ENCODE measurements at places on chromosomes 16 and 17.

- no peak for DNase-seq
Observed at GRCh38 chr17:81931189-81931556, 3.6 kb upstream of the MAFG start.

- DNase-seq, result no peak
Observed at GRCh38 chr17:40025991-40026815, 11.0 kb downstream of the CSF3 start.

GRCh38 chr16:56649820-56650219, 1.9 kb upstream of the MT1B start:
- DNase-seq, result no peak

GRCh38 chr17:67679721-67680120, 38.0 kb upstream of the NOL11 start:
- DNase-seq, result no peak

DNA sequence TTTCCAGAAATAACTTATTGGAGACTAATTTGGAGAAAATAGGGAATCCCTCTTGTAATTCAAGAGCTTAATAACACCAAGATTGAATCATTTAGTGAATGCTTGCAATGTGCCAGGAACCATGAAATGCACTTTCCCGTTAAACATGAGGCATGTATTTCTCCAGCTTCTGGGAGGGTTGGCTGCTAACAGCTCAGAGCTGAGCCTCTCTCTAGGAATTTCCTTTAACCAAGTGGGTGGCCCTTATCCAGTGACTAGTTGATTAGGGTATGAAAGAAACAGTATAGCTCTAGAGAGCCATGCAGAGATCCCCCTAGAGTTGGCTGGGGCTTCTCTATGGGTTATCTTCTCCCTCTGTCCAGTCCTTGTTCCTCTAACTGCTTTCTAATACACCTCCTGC, 356.4 kb upstream of the GOT2 start:
- DNase-seq, result no peak

GRCh38 chr16:31117384-31118222, at the start of gene KAT8:
Gene KAT8 (plus strand): TSS chr16:31117664. CDS start chr16:31117682, 18 bp downstream.
- DNase-seq, result no peak

DNA sequence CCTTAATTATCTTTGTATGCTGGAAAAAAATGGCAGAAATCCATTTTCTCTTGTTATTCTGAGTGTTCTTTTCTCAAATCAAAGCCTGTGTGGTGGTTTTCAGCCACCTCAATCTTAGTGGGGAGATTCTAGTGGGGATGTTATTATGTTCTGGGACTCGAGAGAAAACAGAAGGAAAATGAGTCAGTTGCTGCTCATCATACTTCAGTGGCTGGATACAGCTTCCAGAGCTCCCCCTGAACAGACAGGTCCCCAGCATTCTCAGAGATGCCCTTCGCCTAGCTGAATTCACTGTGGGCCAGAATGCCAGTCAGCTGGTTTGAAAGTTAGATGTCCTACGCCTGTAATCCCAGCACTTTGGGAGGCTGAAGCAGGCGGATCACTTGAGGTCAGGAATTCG, 8.5 kb downstream of the ST6GALNAC1 start:
- no peak for DNase-seq

- no peak for DNase-seq
Observed at GRCh38 chr17:55705847-55706246, 16.8 kb downstream of the TMEM100 start.

- no peak for DNase-seq
Observed at GRCh38 chr16:56591377-56592060, 2.2 kb downstream of the MT3 start.

DNA sequence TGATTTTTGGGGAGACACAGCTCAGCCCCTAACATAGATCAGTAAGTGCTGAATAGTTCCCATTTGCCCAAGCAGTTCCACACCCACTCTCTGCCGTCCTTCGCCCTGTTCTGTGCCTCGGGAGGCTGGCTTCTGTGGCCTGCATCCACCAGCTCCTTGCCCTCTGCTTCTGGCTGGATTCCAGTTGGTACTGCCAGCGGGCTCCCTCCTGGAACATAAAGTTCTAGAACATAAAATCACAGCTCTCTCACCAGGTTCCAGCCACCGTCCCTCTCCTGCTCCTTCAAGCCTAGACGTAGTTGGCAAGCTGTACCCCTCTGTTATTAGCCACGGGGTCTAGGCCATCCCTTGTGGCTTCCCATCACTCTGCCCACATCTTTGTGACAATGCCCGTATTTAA, 3.9 kb upstream of the MRPS23 start:
- no peak for DNase-seq

GRCh38 chr16:47711809-47712208, 250.7 kb downstream of the PHKB start:
- no peak for DNase-seq

- DNase-seq, result no peak
Observed at GRCh38 chr17:29707212-29707571, 84.5 kb upstream of the CORO6 start.

DNA sequence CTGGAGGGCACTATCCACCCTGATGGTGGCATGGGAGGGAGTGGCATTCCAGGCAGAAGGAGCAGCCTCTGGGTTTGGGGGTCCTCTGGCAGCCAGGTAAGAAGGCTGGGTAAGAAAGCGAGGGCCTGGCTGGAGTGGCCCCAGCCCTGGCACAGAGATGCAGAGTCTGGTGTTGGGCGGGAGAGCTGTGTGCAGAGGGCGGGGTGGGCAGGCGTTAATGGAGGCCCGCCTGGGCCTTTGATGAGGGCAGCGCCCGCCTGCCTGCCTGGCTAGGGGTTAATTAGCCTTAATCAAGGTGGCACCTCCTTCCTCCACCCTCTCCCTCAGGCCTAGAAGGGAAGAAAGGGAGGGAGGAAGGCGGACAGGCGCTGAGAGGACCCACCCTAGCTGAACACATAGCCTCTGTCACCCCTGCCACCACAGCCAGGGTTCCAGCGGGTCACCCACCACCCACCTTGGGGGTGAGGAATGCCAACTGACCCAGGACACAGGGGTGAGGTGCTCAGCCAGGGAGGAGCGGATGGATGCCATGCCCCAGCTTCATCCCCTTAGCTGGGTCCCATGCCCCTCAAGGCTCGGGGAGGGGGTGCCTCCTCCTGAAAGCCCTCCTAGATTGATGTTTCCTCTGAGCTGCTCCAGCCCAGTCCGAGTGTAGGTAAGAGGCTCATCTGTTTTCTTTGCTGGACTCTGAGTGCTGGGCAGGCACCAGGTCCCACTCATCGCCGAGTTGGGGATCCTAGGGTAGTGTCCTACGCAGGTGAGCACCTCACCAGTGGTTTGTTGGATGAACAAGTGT, 13.4 kb upstream of the FAM83G start:
- no peak for DNase-seq

GRCh38 chr16:74871608-74872007, 97.0 kb upstream of the FA2H start:
- no peak for DNase-seq

DNA sequence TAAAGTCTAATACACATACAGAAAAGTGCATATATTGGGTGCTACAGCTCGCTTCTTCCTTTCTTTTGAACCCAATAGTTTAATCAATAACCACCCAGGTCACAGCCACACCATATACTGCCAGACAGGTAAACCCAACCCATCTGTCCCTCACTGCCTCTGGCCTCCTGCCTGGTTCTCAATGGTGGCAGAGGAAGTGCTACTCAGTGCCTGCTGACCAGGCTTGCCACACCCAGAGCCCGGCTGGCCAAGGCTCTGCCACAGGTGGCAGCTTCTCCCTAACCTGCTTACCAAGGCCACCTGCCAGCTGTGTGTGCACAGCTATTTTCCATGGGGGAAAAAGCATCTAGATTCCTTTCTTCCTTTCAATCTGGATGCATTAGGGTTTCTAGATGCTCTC, 584 bp downstream of the PMP22 start:
- no peak for DNase-seq

GRCh38 chr16:11752856-11753255, 10.2 kb upstream of the TXNDC11 start:
- no peak for DNase-seq

DNA sequence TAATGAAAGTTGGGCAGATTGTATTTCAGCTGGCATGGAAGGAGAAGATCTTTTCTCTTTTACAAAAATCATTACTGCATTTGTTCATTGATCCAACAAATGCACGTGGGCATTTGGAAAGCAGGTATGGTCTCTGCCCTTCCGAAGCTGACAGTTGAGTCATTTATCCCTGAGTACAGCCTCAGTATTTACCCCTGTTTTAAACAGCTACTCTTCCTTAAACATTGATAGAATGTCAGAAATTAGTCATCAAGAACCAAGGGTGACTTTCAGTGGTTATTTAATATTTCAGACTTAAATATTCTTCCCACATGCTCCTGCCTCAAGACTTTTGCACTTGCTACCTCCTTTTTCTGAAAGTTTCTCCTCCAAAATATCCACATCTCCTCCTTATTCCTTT, 226.7 kb upstream of the HSBP1 start:
- no peak for DNase-seq

- DNase-seq, result no peak
Observed at GRCh38 chr17:30161601-30162000, 45.0 kb downstream of the NSRP1 start.

DNA sequence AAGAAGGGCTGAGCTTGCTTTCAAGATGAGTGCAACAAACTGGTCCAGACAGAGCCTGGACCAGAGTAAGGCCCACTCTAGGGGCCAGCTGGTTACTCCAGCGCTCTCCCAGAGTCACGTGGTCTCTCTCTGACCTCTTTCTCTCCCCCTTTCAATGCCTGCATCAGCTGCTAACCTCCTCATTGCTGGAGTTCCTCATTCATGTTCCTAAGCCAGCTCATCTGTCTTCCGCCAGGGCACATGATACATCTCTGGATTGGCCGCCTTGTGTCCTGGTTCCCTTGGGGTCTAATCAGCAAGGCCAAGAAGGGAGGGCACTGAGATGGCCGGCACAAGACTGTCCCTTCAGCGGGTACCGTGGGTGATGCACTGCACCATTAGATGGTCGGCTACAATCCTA, 26.9 kb upstream of the ZFP90 start:
- no peak for DNase-seq

GRCh38 chr17:82690786-82691489, 7.6 kb downstream of the RAB40B start:
- DNase-seq, result no peak

DNA sequence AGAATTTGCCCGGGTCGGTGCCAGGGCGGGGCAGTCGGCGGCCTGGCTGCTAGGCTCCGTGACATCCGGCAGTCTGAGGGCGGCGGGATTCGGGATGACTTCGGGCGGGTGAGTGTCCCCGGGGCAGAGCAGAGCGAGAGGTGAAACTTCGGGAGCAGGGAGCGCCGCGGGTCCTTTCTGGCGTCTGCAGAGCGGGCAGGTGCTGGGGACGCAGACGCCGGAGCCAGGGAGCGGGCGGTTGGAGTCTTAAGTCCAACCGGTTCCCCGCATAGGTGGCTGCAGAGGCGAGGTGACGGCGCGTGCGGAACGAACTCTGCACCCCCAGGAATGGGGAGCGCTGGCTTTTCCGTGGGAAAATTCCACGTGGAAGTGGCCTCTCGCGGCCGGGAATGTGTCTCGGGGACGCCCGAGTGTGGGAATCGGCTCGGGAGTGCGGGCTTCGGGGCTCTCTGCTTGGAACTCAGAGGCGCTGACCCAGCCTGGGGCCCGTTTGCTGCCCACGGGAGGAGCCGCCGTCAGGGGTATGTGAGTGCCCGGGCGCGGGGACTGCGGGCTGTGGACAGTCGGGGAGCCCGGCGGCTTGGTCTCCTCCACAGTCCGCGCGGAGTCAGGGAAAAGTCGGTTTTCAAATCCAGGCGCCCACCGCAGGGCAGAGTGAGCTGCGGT, at the start of gene B4GALNT2:
B4GALNT2 (plus strand) TSS at position 71 of the 666 bp plus-strand sequence; CDS start at position 95, 24 bp downstream.
- no peak for DNase-seq

DNA sequence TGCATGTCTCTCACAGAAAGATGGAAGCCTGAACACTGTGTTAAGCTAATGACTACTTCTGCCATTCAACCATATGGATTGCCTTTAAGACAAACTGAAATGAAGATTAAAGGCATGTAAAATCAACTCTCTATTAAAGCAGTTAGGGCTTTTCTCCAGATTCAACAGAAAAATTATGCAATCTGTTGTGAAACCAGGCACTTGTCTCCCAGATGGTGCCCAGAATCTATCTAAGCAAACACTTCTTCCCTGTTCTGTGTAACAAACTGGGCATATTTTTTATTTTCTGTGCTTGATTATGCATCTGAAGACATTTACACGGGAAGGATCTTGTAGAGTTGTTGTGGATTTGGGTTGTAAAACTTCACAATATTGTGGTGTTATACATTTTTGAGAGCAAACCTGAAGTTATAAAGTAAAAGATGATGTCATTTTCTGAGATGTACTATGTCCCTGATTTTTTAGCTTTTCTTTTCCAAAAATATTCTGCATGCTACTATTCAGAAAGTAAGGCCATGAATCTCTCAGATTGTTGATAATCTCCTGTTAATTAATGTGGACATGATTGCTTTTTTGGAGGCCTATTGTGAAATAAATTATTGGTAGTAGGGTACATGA, 1550.3 kb downstream of the CDH8 start:
- no peak for DNase-seq

GRCh38 chr17:28338056-28338768, 2.7 kb downstream of the TNFAIP1 start:
- DNase-seq, result no peak

DNA sequence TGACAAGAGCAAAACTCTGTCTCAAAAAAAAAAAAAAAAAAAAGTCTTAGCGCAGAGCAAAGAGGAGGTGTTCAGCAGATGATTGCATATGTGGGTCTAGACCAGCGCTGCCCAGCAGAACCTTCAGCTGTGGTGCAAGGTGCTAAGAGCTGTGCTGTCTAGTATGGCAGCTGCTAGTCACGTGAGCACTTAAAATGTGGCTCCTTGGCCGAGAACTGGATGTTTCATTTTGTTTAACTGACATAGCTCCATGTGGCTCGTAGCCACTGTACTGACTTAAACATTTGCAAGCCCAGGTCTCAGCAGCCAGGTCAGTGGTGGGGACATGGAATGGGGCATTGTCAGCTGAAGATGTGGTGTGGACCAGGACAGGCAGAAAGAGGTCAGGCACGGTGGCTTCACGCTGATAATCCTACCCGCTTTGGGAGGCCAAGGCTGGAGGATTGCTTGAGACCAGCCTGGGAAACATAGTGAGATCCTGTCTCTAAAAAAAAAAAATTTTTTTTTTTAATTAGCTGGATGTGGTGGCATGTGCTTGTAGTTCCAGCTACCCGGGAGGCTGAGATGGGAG, 9.2 kb downstream of the C1QTNF1 start:
- DNase-seq, result no peak

DNA sequence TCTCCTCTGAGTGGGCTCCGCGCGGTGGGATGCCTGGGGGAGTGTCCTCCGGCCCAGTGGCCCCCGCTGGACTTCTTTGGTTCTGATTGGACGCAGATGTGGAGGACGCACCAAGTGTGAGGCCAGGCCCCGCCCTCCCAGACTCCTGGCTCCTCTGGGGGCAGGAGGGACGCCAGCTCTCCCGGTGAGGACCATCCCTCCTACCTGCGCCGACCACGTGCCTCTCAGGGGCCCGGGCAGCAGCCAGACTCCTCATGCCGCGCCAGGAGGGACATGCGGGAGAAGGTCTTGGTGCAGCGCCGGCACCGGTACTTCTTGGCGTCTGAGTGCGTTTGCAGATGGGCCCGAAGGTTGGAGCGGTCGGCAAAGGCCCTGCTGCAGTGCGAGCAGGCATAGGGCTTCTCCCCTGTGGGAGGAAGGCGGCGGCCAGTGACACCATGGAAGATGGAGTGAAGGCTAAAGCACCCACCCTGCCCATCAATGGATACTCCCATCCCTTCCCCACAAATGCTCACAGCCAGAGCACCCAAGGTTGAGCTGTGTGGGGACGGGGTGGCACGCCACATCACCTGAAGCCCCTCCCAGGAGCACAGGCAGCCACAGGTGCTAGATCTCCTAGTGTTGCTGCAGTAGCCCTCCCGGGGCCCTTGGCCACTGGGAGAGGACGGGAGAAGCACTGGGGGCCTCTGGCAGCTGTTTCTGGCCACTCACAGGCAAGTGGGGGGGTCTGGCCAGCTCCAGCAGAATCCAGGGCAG, 7.9 kb downstream of the SNAI3 start:
- DNase-seq, result no peak

- DNase-seq, result no peak
Observed at GRCh38 chr16:60949800-60950199, 1086.4 kb downstream of the CDH8 start.

Measured in cortex of kidney (tissue), 1 donor.